Activated naive CD4-positive, alpha-beta T cell treated with anti-CD3 and anti-CD28 coated beads, Interleukin-2, amount 50 U/mL, for 16 hours (primary cell): ENCODE measurements at places on chromosomes 4 and X.

- DNase-seq, result peak; percentile 69
These were observed at the start of gene NAP1L5 for GRCh38 chr4:88697588-88698329. TSS of gene NAP1L5 (minus strand) at chr4:88697829. CDS start at chr4:88697754, 75 bp downstream.

GRCh38 chr4:166981847-166982246 is 252.4 kb downstream of the SPOCK3 start:
- DNase-seq, result no peak

GRCh38 chr4:1469607-1470392 is 63.6 kb upstream of the NKX1-1 start:
- DNase-seq, result peak; percentile 10

DNA sequence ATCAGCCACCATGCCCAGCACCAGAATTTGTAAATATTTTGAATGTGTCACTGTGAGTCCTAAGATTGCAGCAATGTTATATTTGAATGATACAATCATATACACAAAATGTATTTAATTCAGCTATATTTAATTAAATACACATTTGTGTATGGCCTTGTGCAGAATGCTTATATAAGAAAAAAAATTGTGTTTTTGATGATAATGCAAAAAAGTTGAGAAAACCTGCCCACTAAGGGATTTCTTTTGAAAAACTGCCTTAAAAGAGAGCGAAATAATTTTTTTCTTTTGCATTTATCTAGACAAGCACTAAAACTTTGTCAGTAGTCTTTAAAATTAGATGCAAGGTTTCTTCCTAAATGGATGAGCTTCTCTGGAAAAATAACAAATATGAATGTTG is 68.1 kb upstream of the OTUD4 start:
- no peak for DNase-seq
